Stimulated activated CD8-positive, alpha-beta memory T cell treated with anti-CD3 and anti-CD28 coated beads, Interleukin-4, amount 100 ng/mL, for 1 hour (primary cell): ENCODE measurements at places on chromosomes 16 and 17.

- no peak for DNase-seq
Observed at GRCh38 chr17:75475144-75475835, 18.9 kb downstream of the TMEM94 start.

GRCh38 chr16:31063843-31064611 lies 10.0 kb downstream of the ZNF668 start:
- DNase-seq = no peak

DNA sequence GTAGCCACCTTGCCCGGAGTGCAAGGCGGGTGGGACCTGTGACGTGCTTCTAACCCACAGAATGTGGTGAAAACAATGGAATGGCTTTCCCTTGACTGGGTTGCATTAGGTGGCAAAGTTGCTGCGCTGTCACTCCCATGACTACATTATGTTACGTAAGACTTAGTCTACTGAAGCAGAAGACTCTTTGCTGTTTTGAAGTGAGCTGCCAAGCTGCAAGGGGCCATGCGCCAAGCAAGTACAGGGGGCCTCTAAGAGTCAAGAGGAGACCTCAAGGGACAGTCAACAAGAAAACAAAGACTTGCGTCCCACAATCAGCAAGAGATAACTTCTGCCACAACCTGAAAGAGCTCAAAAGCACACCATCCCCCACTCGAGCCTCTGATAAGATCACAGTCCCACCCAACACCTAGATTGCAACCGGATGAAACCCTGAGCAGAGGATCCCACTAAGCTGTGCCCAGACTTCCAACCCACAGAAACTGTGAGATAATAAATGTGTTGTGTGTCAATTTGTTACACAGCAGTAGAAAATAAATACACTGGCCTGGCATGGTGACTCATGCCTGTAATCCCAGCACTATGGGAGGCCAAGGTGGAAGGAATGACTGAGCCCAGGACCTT lies 16.5 kb downstream of the ANKRD11 start:
- DNase-seq = no peak

- no peak for DNase-seq
Observed at GRCh38 chr17:39212195-39212810, 12.2 kb downstream of the RPL19 start.

GRCh38 chr16:85171004-85171758 lies 58.9 kb upstream of the CIBAR2 start:
- DNase-seq = no peak

- DNase-seq = no peak
Observed at GRCh38 chr16:23288726-23289512, 13.2 kb upstream of the SCNN1B start.

DNA sequence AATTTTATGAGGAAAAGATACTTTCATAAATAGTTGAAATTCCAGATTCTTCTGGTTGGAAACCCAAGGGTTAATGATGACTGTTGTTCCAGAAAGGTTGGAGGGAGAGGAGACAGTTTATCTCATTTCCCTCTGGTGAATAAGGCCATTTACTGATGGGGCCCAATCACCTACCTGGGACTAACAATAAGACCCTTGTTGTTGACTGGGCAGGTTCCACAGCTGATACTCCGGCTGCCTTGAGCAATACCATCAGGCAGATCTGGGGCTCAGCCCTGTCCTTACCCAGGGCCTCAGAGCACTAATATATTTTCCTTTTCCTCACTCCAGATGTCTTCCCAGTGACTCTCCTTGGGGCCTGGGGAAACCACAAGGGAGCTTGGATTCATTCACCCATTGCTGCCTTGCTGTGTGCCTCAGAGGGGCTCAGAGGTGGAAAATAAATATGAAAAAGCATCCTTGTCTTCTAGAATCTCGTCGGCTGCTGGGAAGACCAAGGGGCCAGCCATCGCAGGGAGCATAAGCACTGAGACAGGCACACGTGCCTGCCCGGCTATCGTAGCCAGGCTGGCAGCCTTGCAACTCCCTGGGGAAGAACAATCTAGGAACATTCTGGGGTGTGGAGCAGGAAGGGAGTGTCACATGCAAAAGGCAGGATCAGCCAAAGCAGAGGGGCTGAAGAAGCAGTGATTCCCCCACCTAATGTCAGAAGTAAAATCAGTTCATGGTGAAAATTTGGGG lies 54.4 kb downstream of the MPRIP start:
- DNase-seq = no peak

- DNase-seq = no peak
Observed at GRCh38 chr17:17877529-17878358, 41.0 kb upstream of the SREBF1 start.

DNA sequence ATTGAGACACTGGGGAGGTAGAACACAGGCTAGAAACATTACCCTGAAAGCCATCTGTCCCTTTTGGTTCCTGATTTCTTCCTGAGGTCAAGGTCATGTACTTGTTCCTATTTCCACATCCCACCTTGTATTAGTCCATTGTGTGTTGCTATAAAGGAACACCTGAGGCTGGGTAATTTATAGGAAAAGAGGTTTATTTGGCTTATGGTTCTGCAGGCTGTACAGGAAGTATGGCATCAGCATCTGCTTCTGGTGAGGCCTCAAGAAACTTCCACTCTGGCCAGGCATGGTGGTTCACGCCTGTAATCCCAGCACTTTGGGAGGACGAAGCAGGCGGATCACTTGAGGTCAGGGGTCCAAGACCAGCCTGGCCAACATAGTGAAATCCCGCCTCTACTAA lies 7.4 kb upstream of the MED9 start:
- no peak for DNase-seq
